Activated CD8-positive, alpha-beta memory T cell treated with anti-CD3 and anti-CD28 coated beads for 24 hours (primary cell): ENCODE measurements at places on chromosomes 16 and 17.

GRCh38 chr17:57609878-57610270 is 135.2 kb downstream of the CCDC182 start:
- no peak for DNase-seq

DNA sequence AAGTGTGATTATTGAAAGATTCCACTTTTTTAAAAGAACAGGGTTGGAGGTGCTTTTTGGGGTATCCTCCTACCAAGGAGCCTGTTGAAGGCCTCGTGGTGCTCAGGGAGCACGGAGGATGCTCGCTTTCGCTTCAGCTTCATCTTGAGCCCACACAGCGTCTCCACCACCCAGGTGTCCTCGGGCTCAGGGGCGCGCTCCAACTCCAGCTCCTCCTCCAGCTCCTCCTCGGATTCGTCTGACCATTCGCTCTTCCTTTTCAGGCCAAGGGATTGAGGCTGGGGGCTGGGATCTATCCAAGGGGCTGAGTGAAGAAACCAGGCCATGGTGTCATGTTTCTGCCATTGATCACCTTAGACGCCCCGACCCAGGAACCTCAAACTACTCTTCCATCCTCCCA is 1.2 kb downstream of the SPDYE4 start:
- DNase-seq, result no peak

- DNase-seq, result no peak
These were observed 18.2 kb upstream of the TBX21 start for GRCh38 chr17:47714773-47715396.

- DNase-seq, result no peak
These were observed 1400.7 kb downstream of the CDH8 start for GRCh38 chr16:60635548-60635947.

- DNase-seq, result no peak
These were observed 25.9 kb downstream of the OGFOD1 start for GRCh38 chr16:56477096-56477878.

GRCh38 chr16:90057738-90058173 is 19.4 kb downstream of the PRDM7 start:
- no peak for DNase-seq

- DNase-seq, result no peak
These were observed 2.6 kb downstream of the NUP88 start for GRCh38 chr17:5416901-5417300.

GRCh38 chr17:78375401-78376151 is 2.9 kb upstream of the PGS1 start:
- DNase-seq, result no peak

DNA sequence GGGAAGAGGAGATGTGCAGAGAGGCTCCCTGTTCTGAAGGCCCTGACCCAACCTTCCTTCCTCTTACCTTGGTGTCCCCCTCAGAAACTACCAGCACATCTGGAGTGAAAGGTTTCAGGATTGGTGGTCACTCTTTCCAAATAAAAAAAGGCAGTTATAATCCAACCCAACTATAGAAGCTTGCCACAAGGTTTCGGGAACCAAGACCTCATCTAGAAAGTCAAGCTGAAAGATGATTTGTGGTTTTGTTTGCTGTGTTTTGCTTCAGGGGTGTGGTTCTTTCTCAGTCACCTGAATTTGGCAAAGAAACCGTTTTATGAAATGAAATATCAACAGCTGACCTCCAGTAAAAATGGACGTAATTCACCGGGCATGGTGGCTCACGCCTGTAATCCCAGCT is 19.3 kb downstream of the SHMT1 start:
- no peak for DNase-seq

- DNase-seq, result no peak
These were observed 16.9 kb upstream of the MYLK3 start for GRCh38 chr16:46765050-46765449.

DNA sequence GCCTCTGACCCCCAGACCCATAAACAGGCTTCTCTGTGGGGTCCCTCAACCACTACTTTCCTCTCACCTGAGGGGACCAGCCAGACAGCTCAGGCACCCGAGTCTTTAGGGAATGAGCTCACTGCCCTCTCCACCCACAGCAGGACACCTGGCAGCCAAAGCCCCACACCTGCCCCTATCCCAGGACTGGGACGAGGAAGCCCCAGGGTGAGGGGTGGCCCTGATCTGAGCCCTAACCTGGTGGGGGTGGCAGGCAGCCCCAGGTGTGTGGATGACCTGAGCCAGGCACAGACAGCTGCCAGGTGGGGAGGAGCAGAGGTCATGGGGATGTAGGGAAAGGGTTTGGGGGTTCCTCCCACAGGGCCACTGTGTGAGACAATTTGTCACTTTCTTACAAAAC is 1.7 kb upstream of the TEX19 start:
- no peak for DNase-seq

- DNase-seq, result no peak
These were observed 1165.8 kb upstream of the GOT2 start for GRCh38 chr16:59899940-59900339.

DNA sequence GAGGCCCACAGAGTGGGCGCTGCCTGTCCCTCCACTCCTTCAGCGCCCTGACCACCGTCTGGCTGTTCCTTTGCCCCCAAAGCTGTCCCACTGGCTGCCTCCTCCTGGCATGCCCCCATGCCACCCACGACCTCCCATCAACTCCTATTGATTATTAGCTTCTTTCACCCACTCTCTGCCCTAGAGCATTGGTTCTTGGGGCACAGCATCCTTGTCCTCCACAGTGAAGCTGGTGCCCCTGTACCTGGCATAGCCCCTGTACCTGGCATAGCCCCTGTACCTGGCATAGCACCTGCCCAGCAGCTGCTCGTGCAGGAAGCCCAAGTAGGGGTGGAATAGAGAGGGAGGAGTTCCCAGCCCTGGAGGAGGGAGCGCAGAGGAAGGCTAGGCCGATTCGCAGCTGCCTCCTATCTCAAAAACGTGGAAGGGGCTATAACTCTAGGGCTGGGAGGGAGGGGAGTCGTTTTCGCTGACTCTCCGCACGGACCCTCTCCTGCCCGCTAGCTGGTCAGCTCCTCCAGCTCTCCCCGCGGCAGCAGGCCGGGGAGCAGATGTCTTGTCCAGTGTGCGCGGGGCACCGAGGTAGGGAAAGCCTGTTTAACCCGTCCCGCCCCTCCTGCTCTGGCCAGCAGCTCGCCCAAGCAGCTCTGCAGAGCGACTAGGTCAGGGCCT is 5.7 kb upstream of the ACTG1 start:
- no peak for DNase-seq

GRCh38 chr17:32772453-32773025 is 104.4 kb downstream of the MYO1D start:
- no peak for DNase-seq

GRCh38 chr17:76153202-76153601 is 12.2 kb upstream of the FOXJ1 start:
- peak; percentile 44 for DNase-seq

GRCh38 chr16:23729503-23730424 is 16.7 kb upstream of the ERN2 start:
- no peak for DNase-seq

GRCh38 chr16:55658898-55659420 is 3.2 kb downstream of the SLC6A2 start:
- DNase-seq, result no peak

DNA sequence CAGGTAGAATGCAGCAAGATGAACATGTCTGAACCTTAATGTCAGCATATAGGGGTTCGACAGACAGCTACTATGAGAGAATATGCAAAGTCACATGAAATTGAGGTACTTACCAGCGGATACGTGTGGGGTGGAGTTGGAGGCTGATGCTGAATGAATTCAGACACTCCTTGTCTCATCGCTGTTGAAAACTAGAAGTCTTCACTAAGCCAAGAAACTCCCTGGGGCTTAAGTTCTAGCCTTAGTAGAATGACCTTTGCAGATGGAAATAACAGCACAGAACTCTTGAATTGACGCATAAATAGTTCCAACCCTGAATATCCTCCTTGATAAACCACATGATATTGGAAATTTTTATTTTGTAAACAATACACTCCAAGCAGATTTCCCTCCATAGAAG is 32.9 kb upstream of the MYOCD start:
- no peak for DNase-seq

DNA sequence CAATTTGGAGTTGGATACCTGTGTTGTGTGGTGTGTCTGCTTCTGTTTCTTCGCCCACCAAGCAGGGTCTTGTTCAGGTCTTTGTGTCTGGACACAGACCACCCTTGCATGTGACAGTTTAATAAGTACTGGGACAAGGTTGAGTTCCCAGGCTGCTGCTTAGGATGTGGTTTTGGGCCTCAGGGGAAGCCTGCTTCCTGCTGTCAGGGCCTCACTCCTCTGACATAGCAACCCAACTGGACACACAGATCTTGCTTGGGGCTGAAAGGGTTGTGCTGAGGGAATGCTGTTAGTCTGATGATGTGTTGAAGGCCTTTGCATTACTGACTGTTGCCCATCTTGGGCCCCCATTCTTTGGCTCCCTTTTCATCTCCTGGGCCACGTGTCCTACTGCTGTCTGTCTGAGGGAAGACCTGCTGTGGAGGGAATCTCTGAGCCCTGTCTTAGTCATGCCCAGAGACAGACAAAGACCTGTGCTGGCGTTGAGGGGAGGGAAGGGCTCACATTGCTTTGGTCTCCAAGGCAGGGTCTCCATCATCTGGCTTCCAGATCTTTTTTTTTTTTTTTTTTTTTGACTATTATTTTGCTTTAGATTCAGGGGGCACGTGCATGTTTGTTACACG is 4.7 kb upstream of the TGFB1I1 start:
- DNase-seq, result no peak

DNA sequence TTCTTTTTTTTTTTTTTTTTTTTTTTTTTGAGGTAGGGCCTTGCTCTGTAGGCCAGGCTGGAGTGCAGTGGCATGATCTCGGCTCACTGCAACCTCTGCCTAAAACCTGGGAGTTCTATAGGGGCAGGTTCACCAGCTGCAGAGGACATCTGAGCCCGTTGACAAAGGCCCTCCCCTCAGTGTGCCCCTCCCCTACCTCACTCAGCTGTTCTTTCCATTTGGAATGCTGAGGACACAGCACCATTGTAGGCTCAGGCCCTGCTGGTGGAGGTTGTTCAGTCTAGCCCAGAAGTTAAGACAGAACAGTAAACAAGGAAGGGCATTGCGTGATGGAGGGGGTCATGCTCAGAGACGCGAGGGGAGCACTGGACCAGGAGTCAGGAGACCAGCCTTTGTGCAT is 21.8 kb upstream of the KIF19 start:
- no peak for DNase-seq

- DNase-seq, result no peak
These were observed 404.9 kb upstream of the EEF2KMT start for GRCh38 chr16:5502467-5502869.
